ENCODE measurements at places on chromosomes 13 and 19.

- no peak for DNase-seq
Observed at GRCh38 chr19:7934766-7935165, 8.7 kb downstream of the TIMM44 start.

GRCh38 chr13:41408746-41409145, 48.6 kb upstream of the RGCC start:
- no peak for DNase-seq

- no peak for DNase-seq
Observed at GRCh38 chr19:634975-635652, 1.8 kb upstream of the POLRMT start.

GRCh38 chr19:31539386-31539785, 190.2 kb upstream of the TSHZ3 start:
- no peak for DNase-seq

- no peak for DNase-seq
Observed at GRCh38 chr13:42333613-42334328, 61.8 kb downstream of the AKAP11 start.

GRCh38 chr19:752652-753517, 2.0 kb downstream of the MISP start:
- DNase-seq = no peak

- DNase-seq = no peak
Observed at GRCh38 chr13:99465454-99465853, 35.8 kb upstream of the TM9SF2 start.

DNA sequence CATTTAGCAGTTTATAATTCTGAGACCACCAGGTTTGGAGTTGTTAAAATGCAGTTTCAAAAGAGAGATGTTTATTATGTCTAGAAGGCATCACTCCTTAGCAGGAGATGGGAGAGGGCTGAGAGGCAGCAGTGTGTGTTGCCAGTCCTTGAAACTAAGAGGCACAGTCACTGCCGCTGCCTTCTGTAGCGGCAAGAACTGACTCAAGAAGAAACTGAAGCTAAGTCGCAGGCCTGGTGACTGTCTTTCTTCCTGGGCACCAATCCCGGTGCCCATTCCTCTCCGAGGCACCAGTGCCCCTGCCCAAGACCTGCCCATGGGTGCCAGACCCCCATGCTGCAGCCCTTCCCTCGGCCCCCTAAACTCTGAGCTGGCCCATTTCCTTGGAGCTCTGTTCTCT, 20.1 kb downstream of the N4BP2L1 start:
- DNase-seq = no peak

DNA sequence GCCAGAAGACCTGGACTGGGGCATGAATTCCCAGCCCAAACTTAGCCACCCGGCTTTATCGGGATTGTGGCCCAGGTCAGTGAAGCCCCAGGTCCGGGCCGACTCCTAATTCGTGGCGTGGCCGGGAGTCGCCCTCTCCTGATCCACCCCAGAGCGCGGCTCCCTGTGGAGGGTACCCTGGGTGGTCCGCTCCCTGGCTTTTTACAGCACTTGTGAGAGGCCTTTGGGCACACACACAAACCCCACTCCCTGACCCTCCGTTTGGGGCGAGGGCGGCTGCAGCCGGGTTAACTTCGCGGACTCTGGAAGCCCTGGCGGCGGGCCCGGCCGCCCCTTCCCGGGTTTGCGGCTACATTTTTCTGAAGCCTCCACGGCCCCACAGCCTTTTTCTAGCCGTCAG, 56.4 kb downstream of the ZNF568 start:
- no peak for DNase-seq

GRCh38 chr13:27001705-27002104, 169.9 kb downstream of the USP12 start:
- no peak for DNase-seq

- no peak for DNase-seq
Observed at GRCh38 chr13:48160606-48161278, 65.8 kb upstream of the MED4 start.

GRCh38 chr19:29086646-29087045, 126.3 kb downstream of the UQCRFS1 start:
- no peak for DNase-seq

GRCh38 chr19:6579450-6580178, 11.3 kb downstream of the CD70 start:
- no peak for DNase-seq

GRCh38 chr13:46178821-46179220, 3.2 kb downstream of the LCP1 start:
- no peak for DNase-seq

GRCh38 chr13:71619096-71619495, 247.9 kb downstream of the DACH1 start:
- DNase-seq = no peak

GRCh38 chr19:12162513-12162881, 399 bp upstream of the ZNF136 start:
- no peak for DNase-seq

GRCh38 chr19:46357846-46358583, 11.1 kb downstream of the PPP5C start:
- no peak for DNase-seq

GRCh38 chr13:64099994-64100393, 2684.3 kb upstream of the PCDH20 start:
- no peak for DNase-seq

DNA sequence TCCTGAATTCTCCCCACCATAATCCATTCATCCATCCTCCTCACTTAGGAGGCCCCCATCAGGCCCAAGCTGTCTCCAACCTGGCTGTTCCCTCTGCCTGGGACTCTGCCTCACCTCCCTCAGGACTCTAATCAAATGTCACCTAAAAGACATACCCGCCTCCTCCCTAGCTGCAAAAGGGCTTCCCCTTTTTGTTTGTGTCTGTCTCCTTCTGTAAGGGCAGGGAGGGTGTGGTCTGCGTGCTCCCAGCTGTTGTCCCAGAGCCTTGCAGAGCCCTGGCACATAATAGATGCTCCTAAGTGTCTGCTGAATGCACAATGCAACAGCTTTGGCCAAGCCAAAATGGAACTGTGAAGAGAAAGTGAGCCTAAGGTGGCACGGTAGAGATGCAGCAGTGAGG, 4.4 kb downstream of the TRIR start:
- no peak for DNase-seq

GRCh38 chr13:37306778-37307544, 201.5 kb upstream of the CSNK1A1L start:
- no peak for DNase-seq

DNA sequence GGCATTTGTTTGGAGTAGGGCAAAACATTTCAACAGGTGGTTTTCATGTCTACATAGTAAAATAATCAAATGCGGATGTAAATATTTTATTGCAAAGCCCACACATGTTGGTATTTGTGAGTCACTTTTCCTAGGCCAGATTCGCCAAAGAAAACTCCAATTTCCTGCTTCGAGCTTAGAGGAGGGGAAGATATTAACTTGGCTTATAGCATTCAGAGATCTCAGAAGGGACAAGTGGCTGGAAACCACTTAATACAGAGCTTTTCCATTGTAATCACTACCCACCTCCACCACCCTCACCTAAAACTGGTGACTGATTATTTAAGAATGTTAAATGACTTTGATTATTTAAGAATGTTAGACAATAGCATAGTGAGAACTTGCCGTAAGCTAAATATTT, 530.6 kb upstream of the SPRY2 start:
- DNase-seq = no peak

- no peak for DNase-seq
Observed at GRCh38 chr13:101019126-101019525, 344.5 kb upstream of the TMTC4 start.

DNA sequence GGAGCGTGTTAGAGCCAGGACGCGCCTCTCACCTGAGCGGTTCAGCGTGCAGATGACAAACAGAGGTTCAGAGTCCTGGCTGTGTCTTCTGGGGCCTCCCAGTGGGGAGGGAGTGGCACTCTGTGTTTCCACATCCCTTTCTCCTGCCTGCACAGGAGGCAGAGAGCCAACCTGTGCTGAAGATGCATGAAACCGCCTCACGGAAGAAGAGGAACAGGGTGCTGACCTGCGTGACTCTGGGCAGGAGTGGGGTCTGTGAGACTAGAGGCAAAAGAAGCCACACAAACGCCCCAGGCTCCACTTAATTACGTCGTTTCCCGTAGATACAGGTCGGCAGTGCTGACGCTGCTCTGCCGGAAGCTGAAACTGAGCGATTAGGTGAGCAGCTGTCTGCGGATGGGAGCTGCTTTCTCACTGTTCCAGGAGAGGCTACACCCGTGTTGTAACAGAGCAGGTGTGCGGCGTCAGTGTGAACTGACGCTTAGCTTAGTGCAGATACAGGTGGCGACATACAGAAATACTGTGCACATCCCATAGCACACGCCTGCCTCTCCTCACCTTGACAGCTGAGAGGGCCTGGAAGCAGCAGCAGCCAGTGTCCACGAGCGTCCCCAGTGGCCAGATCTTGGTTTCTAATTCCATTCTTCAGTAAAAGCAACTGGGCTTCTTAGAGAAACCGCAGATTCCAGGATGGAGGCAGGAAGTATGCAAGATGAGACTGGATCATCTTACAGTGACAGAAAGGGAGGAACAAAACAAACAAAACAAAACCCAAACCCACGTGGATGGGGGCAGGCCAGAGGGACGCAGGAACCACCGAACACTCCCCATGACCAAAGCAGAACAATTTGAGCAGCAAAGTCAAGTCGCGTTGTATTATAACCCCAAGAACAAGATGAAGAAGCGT, 37.7 kb upstream of the MCF2L start:
- no peak for DNase-seq

DNA sequence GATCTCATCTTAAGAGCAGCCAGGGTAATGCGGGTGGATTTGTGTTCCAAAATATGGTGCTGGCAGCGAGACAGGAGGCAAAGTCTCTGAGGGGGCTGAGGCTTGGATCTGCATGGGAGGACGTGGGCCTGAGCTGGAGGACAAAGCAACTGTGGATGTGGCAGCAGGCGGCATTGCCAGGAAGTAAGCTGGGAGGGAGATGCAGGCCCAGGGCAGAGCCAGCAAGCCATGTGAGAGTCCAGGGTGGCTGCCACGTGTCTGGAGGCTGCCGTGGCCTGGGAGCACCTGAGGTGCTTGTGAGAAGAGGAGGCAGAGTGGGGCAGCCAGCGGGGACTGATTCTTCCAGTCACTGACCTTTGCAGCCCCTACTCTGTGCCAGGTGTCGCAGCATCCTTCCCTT, 52.0 kb downstream of the DPF1 start:
- no peak for DNase-seq

- no peak for DNase-seq
Observed at GRCh38 chr19:2166741-2167738, 3.3 kb downstream of the DOT1L start.

DNA sequence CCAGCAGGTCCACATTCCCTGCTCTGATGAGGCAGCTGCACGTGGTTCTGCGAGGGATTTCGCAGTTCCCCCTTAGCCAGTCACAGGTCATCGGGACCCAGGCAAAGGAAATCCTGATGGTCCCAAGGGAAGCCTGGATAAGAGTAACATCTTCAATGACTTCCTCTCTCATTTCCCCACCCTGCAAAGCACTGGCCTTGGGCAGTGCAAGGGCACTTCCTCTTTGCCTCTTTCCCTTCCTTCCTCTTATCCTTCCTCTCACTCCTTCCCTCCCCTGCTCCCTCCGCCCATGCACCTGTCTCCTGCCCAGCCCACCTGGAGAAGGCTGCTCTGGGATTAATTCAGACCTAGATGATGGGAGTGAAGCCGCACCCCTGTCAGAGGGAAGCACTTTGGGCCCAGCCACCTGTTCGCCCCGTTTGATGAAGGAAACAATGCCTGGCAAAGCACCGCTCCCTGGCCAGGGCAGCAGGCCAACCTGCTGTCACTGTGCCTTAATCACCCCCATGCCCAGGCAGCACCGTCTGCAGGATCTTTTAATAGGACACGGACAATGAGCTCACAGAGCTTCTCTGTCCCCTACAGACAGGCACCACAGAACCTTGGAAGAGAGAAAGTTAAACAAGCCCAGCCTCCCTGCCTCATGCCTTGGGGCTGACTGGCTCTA, 113.5 kb upstream of the PABPC3 start:
- DNase-seq = no peak

GRCh38 chr13:19772306-19772705, 10.4 kb downstream of the PSPC1 start:
- DNase-seq = no peak

GRCh38 chr19:6482343-6482686, 728 bp upstream of the DENND1C start:
- DNase-seq = no peak

DNA sequence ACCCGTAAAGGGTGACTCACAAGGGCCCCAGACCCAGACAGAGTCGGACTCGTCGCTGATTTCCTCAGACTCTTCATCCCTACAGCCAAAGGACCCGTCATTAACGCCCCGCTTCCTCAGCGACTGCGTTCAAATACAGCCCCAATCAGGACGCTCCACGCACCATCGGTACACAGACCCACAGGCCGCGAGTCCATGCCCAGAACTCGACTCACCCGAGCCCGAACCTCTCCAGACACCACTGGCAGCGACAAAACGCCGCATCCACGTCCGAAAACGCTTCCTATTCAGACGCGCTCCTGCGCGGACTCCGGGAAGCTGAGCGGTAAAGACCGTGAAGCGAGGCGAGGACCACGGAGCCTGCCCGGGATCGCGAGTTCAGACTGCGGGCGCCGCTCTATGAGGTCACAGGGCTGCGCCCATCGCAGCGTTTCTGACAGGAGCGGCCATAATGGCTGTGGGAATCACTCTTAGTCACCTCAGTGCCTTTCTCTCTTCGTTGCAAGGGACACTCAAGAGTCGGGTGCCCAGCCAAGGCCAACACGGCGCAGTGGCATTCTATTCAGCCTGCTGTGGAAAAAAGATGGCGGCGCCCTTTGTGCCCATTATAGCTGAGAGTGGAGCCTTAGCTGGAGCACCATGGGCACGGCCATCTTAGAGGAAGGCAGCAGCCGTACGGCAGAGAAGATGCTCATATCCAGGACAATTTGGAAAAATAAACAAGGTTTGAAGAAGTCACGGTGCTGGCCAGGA, at the start of gene ZNF614:
Gene ZNF614 (minus strand): TSS at position 353 of the 753 bp plus-strand sequence. CDS start 2,634 bp downstream, outside the sequence.
- DNase-seq = peak; percentile 75

Measured in stimulated activated CD4-positive, alpha-beta T cell treated with anti-CD3 and anti-CD28 coated beads, Interleukin-1b, Interleukin-23, amount 100 ng/mL, for 24 hours (primary cell).